Substantia nigra (tissue), 51 donors: ENCODE measurements at places on chromosomes 5 and 9.

DNA sequence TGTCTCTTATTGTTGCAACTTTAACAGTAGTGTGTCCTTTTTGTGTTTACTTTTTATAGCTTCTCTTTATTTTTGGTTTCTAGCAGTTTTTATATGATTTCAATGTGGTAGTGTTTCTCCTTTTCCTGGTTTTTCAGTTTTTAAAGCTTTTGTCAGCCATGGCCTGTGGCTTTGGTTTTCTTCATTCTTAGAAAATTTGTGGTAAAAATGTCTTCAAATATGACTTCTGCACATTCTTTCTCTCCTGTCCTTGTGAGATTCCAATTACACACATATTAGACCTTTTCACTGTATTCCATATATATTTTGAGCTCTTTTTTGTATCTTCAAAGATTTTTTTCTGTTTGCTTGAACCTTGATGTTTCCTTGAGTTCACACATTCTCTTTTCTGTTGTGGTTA is 180.5 kb downstream of the CNTLN start:
- DNase-seq = no peak

DNA sequence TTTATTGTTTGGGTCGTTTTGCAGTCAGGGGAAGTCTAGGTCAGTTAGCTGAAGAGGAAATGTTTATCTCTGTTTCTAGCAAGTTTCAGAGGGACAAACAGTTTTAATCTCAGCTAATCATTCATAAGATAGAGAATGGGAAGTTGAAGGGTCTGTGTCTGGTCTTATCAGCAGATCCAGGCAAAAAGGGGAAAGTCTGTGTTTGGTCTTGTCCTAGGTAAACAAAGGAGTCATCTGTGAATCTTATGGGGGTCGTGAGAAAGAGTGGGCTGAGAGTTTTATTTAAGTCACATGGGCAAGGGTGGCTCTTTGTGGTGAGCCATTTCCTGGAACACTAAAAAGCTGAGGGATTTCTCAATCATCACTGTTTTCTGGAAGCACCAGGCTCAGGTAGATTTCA is 5.6 kb upstream of the SNCAIP start:
- no peak for DNase-seq

DNA sequence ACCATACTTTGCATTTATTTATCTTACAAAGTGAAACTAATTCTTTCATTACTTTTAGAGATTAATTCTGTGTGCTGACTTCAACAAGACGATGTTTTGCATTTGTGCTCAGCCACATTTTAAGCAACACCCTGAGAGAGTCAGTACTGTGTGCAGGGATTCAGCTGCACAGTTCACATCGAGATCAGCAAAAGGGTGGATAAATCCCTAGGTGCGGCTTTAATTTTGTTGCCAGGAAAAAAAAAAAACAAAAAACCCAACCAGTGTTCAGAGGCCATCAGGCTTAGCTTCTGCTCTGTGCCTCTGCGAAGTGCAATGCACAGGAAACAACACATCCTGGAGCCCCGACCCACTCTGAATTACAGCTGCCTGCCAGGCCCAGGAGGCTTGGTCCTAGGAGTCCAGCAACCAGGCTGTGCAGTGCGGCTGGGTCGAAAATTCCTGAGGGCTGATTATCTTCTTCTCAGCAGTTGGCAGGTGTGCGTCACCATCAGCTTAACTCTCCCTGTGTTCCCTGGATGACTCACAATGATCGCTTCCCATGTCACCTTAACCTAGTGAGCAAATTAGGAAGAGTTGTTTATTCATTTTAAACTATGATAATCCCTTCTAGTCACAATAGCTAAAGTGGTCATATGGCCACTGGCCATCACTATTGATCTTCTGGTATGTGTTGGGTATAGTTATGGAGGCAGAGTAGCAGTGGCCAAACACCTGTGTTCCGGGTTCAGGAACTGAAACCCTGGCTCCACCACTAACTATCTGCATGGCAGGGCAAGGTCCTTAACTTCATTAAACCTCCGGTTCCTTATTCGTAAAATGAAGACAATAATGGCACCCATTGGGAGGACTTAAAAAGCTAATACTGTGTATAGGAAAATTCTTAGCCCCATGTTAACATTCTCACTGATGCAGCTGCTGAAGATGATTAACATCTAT is 31.2 kb upstream of the NDUFB6 start:
- DNase-seq = no peak

GRCh38 chr9:92770360-92770995 is 5.8 kb upstream of the BICD2 start:
- DNase-seq = no peak

- no peak for DNase-seq
These were observed 81.1 kb downstream of the CDO1 start for GRCh38 chr5:115735108-115735998.

GRCh38 chr9:36191686-36192085 is 965 bp downstream of the CLTA start:
- DNase-seq = no peak

DNA sequence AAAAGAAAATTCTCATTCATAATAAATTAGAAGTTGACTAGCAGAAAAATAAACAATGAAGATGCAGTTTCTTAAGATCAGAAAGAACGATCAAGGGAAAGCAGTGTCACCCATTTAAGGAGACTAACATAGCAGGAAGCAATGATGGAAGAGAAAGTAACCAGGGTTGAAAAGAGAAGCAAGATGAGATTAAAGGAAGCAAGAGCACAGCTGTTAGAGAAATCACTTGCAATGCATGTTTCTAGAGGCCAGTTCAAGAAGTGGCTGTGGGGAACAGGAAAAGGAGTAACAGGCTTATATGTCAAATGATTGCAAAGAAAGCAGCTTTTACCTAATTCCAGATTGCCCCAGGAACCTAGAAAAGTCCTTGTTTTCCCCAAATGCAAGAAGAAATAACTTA is 46.8 kb upstream of the SLC1A1 start:
- no peak for DNase-seq

DNA sequence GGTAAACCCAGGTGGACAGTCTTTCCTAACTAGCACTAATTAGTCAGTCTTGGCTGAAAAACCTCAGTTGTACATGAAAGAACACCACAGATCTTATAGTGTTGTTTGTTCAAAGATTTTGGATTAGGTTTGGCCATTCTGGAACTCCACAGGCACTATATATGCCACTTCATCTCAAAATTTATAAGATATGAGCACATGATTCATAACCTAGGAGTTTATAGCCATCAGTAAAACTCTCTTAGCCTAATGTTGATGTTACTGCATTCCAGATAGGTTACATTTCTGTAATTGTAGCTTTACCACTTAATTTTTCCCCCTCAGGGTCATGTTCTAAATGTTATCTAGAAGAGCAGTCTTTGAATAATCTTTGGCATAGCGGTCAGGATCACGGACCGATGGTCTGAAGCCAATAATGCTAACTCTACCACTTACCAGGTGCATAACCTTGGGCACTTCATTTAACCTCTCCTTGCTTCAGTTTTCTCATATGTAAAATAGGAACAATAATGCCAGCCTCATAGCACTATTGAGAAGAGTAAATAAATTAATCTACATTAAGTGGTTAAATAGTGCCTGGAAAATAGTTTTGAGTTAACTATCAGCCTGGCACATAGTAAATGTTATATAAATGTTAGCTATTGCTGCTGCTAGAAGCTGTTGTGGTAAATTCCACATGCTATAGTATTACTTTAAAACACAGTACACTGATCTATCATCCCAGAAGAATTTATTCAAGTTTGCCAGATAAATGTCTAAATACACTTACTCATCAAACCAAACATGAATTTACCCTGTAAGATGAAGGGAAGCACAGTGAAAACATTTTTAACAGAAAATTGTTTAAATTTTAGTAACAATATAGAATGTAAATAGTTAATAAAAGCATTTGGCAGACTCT is 743.9 kb downstream of the NR2F1-AS1 start:
- no peak for DNase-seq

- no peak for DNase-seq
These were observed 3.2 kb downstream of the PPARGC1B start for GRCh38 chr5:149733129-149733900.

DNA sequence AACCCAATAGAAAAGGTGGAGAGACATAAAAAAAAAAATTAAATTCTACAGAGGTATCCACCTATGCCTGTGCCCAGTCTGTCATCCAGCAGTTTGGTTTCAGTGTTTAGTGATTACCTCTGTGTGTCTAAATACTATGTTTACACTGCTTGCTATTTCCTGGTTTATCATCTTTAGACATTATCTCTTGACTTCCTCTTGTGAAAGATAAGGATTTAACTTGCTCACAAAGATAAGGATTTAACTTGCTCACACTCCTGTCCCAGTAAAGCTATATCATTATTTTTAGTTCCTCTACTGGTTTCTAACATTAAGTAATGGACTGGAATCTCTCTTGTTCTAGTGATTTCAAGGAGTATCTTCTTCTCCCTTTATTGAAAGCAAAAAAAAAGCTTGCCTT is 53.9 kb upstream of the ZFR start:
- DNase-seq = no peak

DNA sequence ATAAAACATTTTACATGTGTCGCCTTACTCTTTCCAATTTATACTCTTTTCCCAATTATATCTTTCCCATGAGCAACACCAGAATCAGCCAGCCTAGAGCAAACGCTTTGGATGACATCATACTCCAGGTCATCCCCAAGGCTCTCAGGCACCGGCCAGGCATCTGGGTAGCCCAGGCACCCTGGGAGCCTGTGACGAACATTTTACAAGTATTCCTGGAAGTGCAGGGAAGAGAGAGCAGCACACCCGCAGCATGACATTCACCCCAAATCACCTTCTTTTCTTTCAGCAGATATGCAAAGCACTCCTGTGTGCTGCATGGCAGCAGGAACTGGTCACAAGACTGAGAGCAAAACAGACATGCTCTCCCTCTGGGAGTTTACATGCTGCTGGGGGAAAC is 75.7 kb upstream of the SMIM23 start:
- no peak for DNase-seq

GRCh38 chr5:38650946-38651345 is 94.5 kb upstream of the LIFR start:
- no peak for DNase-seq

GRCh38 chr5:142969186-142969585 is 199.0 kb downstream of the ARHGAP26 start:
- no peak for DNase-seq
